Fibroblast of gingiva (primary cell): ENCODE measurements at places on chromosomes 7 and 10.

DNA sequence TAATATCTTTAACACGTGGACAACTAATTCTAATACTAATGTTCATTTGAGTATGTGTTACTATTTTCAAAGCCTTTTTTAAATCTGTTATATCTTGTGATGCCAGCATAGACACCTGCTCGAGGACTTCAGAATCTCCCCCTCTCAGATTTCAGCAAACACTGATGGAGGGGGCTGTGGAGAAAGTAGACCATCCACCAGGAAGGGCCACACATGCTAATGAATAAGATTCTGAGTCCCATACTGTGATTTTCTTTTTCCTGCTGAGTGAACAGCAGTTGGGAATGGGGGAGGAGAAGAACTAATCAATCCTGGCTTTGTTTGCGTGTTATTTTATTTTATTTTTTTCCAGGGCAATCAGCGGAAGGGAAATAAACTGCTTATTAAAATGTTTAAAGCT lies 157.9 kb upstream of the CSTF2T start:
- no peak for DNase-seq

- DNase-seq = peak; percentile 6
Observed at GRCh38 chr7:82247814-82248433, 195.7 kb downstream of the CACNA2D1 start.

- DNase-seq = peak; percentile 41
Observed at GRCh38 chr10:91742229-91742628, 56.0 kb upstream of the TNKS2 start.

DNA sequence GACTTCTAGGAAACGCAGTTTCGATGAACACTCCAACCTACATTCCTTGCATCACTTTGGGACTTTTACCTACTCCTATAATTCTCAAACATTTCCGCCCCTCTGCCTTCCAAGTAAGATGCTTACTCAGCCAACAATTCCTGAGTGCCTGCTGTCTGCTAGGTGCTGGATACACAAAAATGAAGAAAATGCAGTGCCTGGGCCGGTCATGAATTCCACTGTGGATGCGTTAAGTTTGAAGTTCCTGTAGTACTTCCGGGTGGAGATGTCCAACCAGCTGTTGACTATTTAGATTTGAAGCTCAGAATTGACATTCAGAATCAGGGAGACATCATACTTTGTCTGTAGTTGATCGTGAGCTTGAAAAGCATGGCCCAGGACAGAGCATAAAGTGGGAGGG lies 89.2 kb downstream of the LYZL1 start:
- DNase-seq = no peak

GRCh38 chr10:8617792-8618191 lies 563.3 kb downstream of the GATA3 start:
- no peak for DNase-seq

GRCh38 chr10:78255796-78256638 lies 222.4 kb downstream of the RPS24 start:
- DNase-seq = peak; percentile 98
